ENCODE measurements at places on chromosomes 12 and 14.

- no peak overlapping the region for H3K27ac ChIP-seq
- no peaks in the 10 kb centered on the region for H3K27me3 ChIP-seq
- peaks cover 5% of the 10 kb centered on the region for H3K4me1 ChIP-seq
- no peak for DNase-seq
- no peak overlapping the region for H3K4me3 ChIP-seq
- H3K36me3 ChIP-seq: no peaks in the 10 kb centered on the region
Measured at GRCh38 chr12:84218406-84218805, 694.2 kb downstream of the SLC6A15 start.

GRCh38 chr14:59427653-59428580 lies 37.3 kb downstream of the GPR135 start:
- H3K4me1 ChIP-seq: peaks cover 10% of the 10 kb centered on the region
- no peak overlapping the region for H3K4me3 ChIP-seq
- H3K27ac ChIP-seq: no peak overlapping the region
- DNase-seq: no peak

DNA sequence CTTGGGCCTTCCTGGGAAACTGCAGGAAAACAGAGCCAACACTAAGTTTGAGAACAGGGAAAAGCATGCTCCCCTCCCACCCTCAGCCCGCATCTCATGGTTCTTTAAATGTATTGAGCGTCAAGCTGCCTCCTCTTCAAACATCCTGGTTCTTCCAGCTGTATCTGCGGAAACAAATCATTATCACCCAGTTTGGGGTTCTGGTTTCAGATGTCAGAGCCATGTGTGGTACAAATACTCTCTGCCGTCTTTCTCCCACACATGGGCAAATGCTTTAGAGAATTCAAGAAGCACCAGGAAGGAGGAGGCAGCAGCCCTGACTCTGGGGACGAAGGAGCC lies 29.1 kb downstream of the JDP2 start:
- DNase-seq: no peak
- no peak overlapping the region for H3K4me3 ChIP-seq
- H3K4me1 ChIP-seq: peaks cover 71% of the 10 kb centered on the region
- H3K36me3 ChIP-seq: peaks cover 13% of the 10 kb centered on the region

DNA sequence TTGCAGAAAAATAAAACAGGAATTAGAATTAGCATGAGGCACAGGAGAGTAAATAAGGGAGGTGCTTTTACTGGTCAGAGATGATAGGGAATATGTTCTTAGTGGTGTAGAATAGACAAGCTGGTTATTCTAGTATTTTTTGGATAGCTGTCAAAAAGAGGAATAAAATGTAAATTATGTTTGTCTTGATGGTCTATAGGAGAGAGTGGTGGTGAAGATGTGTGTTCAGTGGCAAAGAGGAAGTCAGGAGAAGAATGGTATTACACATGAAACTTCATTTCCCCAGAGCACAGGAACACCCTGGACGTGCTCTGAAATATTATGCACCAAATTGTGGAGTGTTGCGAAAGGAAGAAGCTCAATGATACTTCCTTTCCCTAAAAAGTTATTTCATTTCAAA lies 27.8 kb downstream of the MUCL1 start:
- no peak overlapping the region for H3K4me3 ChIP-seq
- no peaks in the 10 kb centered on the region for H3K27me3 ChIP-seq
- no peaks in the 10 kb centered on the region for H3K36me3 ChIP-seq
- DNase-seq: no peak
- H3K27ac ChIP-seq: no peak overlapping the region
- no peaks in the 10 kb centered on the region for H3K4me1 ChIP-seq

GRCh38 chr14:64238049-64238448 lies 56.1 kb downstream of the ESR2 start:
- no peak for DNase-seq
- no peak overlapping the region for H3K4me3 ChIP-seq
- H3K27me3 ChIP-seq: no peaks in the 10 kb centered on the region
- H3K36me3 ChIP-seq: no peaks in the 10 kb centered on the region

DNA sequence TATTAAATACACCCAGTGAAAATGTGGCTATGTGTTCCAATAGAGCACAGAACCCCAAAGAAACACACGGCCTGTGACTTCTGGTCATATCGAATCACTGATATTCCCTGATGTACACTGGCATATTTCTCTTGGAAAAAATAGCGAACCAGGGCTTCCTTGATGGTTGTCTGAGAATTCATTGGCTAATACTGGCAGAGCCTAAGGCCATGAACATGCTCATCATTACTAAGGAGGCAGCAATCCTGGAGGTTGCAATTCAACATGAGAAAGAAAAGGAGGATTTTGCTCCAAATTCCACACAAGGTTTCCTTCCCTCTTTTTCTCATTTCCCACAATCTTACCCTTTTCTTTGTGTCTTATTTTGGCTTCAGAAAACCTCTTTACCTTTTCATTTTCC lies 212.9 kb upstream of the HMGA2 start:
- H3K4me1 ChIP-seq: peaks cover 34% of the 10 kb centered on the region
- H3K36me3 ChIP-seq: peaks cover 10% of the 10 kb centered on the region

- no peaks in the 10 kb centered on the region for H3K36me3 ChIP-seq
- no peaks in the 10 kb centered on the region for H3K27me3 ChIP-seq
- H3K4me1 ChIP-seq: no peaks in the 10 kb centered on the region
- H3K4me3 ChIP-seq: no peak overlapping the region
Measured at GRCh38 chr14:23657959-23658470, 21.9 kb downstream of the DHRS2 start.

GRCh38 chr12:117226505-117226904 lies 36.2 kb upstream of the FBXO21 start:
- H3K4me1 ChIP-seq: no peaks in the 10 kb centered on the region
- DNase-seq: no peak
- H3K27ac ChIP-seq: no peak overlapping the region
- no peak overlapping the region for H3K4me3 ChIP-seq

DNA sequence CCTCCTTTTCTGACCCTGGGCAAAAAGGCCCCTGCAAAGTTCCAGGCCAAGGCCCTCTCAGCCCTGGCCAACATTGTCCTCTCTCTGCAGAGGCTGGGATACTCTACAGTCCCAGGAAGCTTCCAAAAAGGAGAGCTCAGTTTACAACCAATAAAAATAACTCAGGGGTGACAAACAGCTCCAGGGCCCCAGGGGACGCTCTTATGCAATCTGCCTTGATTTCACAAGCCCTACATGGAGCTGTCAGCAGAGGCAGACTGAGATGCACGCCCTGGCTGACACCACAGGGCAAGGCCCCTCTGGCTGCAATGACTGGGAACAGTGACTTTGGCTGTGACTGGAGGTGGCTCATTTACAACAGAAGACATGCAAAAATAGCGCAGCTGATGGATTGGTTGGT lies 129.0 kb upstream of the MED13L start:
- no peak for DNase-seq
- H3K27me3 ChIP-seq: no peaks in the 10 kb centered on the region
- H3K4me1 ChIP-seq: peaks cover 25% of the 10 kb centered on the region
- H3K4me3 ChIP-seq: no peak overlapping the region
- H3K27ac ChIP-seq: no peak overlapping the region

DNA sequence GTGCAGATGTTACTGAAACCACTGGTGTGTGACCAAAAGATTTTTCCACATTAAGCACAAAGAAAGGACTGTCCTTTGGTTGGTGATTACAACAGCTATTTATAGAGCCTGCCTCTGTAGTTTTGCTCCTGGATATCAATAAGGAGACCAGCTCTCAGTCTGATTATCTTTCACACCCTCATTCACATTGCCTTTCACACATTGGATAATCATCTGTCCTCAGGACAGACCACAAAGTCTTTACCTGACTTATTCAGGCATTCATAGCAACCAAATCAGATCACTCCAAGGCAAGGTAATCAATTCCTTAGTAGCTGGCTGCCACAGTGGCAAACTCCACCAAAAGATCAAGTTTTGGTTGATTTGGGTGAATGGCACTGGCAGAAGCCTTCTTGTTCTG lies 59.6 kb upstream of the CPSF6 start:
- no peak overlapping the region for H3K4me3 ChIP-seq
- no peaks in the 10 kb centered on the region for H3K36me3 ChIP-seq
- H3K27me3 ChIP-seq: peaks cover 3% of the 10 kb centered on the region
- DNase-seq: no peak
- no peak overlapping the region for H3K27ac ChIP-seq

- DNase-seq: no peak
- no peak overlapping the region for H3K27ac ChIP-seq
- H3K27me3 ChIP-seq: peaks cover 92% of the 10 kb centered on the region
- peaks cover 24% of the 10 kb centered on the region for H3K4me1 ChIP-seq
Measured at GRCh38 chr12:113467502-113468364, 3.9 kb downstream of the LHX5 start.

DNA sequence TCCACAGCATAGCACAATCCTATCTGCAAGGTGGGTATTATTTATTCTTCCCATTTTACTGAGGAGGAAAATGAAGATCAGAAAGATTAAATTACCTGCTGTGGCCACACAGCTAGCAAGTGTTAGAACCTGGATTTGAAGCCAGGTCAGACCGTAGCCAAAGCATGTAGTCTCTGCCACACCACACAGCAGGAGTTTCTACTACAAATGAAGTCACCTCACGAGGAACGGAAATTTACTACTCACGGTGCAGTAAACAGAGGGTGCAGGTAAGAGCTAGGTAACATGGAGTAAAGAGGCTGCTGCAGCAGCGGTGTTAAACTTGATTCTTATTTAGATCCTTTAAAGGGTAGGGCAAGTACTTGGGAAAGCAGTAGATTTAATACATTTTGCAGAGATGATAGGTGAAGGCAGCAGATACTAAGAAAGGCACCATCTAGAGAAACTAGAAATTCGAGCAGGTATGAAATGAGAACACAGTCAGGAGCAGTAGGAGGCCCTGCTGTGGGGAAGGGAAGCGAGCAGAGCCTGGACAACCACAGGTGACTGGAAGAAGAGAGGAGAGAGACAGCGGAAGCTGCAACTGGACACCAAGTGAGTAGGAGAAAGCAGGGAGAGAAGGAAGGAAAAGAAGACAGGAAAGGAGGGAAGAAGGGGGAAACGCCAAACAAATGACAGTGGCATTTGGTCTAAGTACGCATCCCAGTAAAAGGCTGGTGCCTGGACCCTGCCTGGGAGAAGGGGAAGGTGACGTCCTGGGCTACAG lies 21.5 kb downstream of the SPTB start:
- H3K36me3 ChIP-seq: no peaks in the 10 kb centered on the region
- H3K27ac ChIP-seq: peak overlapping the region; percentile 55
- H3K27me3 ChIP-seq: peaks cover 3% of the 10 kb centered on the region
- peaks cover 5% of the 10 kb centered on the region for H3K4me1 ChIP-seq

DNA sequence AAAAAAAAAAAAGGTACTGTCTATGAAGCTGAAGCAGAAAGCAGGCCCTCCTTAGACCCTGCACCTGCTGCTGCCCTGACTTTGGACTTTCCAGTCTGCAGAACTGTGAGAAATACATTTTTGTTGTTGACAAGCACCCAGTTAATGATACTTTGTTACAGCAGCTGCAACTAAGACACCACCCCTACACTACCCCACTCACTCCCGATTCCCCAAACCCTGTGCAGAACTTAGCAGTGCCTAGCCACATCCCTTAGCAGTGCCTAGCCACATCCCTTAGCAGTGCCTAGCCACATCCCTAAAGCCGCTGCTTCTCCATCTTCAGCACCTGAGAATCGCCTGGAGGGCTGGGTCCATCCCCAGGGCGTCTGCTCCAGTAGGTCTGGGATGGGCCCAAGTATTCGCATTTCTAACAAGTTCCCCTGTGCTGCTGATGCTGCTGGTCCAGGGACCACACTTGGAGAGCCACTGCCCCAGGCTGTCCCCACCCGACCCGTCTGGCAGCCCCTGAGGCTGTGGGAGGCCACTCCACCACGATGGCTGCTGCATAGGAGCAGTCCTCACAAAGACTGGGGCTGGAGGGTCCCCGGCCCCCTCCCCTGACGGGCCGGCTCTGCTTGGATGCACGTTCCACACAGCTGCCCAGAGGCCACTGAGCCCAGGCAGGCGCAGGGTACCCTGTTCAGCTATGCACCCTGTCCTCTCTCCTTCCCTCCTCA lies 10.8 kb upstream of the PPP1R13B start:
- peaks cover 34% of the 10 kb centered on the region for H3K4me1 ChIP-seq
- DNase-seq: no peak
- no peaks in the 10 kb centered on the region for H3K27me3 ChIP-seq

- H3K4me3 ChIP-seq: no peak overlapping the region
- H3K27me3 ChIP-seq: no peaks in the 10 kb centered on the region
- H3K4me1 ChIP-seq: peaks cover 54% of the 10 kb centered on the region
Measured at GRCh38 chr12:112347581-112347982, 34.6 kb downstream of the HECTD4 start.

DNA sequence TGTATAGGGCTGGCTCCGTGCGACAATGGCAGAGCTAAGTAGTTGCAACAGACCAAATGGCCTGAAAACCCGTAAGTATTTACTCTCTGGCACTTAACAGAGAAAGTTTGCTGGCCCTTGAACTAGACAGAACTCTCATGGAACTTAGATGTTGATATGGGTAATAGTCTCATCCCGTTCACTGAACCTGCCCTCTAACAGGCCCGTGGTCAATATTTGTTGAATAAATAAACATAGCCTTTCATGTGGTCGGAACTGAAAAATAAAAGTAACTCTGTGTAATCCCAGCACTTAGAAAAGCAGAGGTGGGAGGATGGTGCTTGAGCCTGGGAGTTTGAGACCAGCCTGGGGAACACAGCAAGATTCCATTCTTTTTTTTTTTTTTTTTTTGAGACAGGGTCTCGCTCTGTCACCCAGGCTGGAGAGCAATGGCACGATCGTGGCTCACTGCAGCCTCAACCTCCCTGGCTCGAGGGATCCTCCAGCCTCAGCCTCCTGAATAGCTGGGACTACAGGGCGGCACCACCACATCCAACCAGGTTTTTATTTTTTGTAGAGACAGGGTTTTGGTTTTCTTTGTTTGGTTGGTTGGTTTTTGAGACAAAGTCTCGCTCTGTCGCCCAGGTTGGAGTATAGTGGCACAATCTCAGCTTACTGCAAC lies 29.7 kb downstream of the KDM2B start:
- DNase-seq: no peak
- peaks cover 5% of the 10 kb centered on the region for H3K36me3 ChIP-seq
- H3K4me3 ChIP-seq: no peak overlapping the region
- no peaks in the 10 kb centered on the region for H3K27me3 ChIP-seq

DNA sequence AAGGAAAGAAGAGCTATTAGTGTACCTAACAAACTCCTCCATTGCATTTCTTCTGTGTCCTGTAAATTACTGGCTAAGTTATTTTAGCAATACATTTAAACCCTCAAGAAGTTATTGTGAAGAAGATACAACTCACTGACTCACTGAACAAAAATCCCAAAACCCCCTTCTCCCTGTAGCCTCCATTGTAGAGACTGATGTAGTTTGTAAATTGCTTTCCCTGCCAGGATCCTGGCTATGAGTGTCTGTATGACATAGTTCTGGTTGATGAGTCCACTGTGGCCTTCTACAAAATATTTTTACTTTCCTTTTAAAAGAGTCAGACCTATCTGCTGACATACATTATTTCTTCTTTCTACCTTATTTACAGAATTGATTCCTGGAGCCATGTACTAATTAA lies 155.6 kb downstream of the SLC6A15 start:
- H3K4me3 ChIP-seq: no peak overlapping the region
- no peak overlapping the region for H3K27ac ChIP-seq
- H3K27me3 ChIP-seq: no peaks in the 10 kb centered on the region
- DNase-seq: no peak

GRCh38 chr14:105852378-105853088 lies 326.1 kb downstream of the TMEM121 start:
- no peaks in the 10 kb centered on the region for H3K27me3 ChIP-seq
- DNase-seq: no peak
- no peak overlapping the region for H3K4me3 ChIP-seq
- H3K36me3 ChIP-seq: peaks cover 9% of the 10 kb centered on the region

GRCh38 chr14:59277659-59278058 lies 89.2 kb downstream of the DAAM1 start:
- no peak overlapping the region for H3K27ac ChIP-seq
- H3K27me3 ChIP-seq: no peaks in the 10 kb centered on the region
- peaks cover 9% of the 10 kb centered on the region for H3K36me3 ChIP-seq
- no peak overlapping the region for H3K4me3 ChIP-seq
- peaks cover 28% of the 10 kb centered on the region for H3K4me1 ChIP-seq

- no peaks in the 10 kb centered on the region for H3K36me3 ChIP-seq
- DNase-seq: no peak
- H3K4me1 ChIP-seq: no peaks in the 10 kb centered on the region
- peaks cover 2% of the 10 kb centered on the region for H3K27me3 ChIP-seq
Measured at GRCh38 chr12:96104566-96104965, 69.2 kb upstream of the LTA4H start.

Data from mesothelial cell of epicardium (in vitro differentiated cells).